Frontal cortex (tissue), 4 donors: ENCODE measurements at places on chromosomes 5 and 9. TPM values are rescaled to one million over a fixed set of nuclear protein-coding genes. Genes with fewer than 3 reads are reported as not detected.

DNA sequence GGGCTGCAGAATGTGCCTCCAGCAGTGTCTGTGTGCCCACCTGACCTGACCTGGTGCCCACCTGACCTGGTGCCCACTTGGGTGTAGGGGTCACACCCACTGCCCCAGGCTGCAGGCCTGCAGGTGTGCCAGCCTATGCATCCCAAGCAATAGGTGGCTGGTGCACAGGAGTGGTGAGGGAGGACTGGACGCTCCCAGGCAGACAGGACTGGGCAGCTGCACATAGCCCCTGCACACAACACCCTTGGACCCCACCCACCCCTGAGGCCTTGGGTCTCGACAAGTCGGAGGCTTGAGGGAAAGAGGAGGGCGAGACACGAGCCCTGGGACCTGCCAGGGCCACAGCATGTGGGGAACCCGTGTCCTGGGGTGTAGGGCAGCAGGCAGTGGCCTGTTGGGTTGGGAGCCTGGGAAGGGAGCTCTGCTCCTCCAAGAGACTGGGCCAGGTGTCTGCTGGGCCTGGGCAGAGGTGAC lies 10.8 kb upstream of the NRARP start:
- DNase-seq, result no peak

Gene ZNF354C
- total RNA-seq, result 55.0 TPM

DNA sequence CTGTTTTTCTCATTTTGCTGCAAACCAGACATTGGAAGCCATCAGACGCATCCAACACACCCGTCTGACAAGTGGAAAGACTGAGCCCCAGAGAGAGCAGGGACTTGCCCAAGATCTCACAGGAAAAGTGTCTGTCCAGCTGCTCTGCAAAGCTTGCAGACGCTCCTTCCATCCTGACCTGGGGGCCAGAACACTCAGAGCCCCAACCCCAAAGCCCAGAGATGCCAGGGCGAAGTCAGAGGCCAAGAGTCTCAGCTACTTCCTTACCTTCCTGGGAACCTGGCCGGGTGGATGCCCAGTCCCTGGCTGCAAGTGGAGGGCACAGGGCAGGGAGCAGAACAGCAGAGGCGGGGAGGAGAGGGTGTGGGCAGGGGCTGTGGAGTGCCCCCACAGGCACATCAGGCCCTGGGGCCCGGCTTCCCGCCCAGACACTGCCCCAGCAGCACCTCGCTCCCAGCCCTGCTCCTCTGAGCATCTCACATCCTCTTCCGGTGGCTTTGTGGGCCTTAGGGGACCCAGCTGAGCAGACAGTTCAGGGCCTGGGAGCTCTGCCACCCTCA lies 9.7 kb upstream of the RALGDS start:
- no peak for DNase-seq

DNA sequence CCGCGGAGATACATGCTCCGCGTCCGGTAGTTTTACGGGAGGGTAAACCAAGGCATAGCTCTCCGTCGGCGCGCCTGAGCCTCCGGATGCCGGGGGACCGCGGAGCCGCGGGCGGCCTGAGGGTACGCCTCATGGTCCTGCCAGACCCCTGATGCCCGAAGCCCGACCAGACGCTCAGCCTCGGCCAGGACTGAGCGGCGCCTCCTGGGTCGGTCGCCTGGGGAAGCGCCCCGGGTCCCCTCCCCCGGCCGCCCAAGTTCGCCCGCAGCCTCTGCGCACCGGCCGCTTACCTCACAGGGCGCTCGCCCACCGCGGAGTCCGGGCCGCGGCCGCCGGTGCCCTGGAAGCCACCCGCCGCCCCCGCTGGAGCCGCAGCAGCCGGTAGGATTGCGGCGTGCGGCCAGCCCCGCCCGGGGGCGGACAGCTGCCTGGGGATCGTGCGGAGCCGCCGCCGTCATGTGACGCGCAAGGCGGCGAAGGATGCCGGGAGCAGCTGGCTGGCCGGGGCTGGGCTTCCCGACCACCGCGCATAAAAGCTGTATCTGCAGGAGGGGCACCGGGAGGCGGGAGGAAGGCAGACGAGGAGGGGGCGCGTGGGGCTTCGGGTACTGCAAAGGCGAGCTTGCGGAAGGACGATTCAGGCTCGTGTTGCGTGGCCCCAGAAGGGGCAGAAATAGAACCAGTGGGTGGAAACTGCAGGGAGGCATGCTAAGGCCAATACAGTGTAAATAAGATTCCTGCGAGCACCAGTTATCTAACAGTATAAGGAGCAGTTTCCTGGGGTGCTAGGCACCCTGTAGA lies at the start of gene FBXO10:
Gene FBXO10, minus strand, starts transcription at position 460 of the 801 bp plus-strand sequence. CDS start 34,612 bp downstream, outside the sequence.
- peak; percentile 79 for DNase-seq

Gene LCN1
- not detected for total RNA-seq

Gene FOXI1
- not detected for total RNA-seq

DNA sequence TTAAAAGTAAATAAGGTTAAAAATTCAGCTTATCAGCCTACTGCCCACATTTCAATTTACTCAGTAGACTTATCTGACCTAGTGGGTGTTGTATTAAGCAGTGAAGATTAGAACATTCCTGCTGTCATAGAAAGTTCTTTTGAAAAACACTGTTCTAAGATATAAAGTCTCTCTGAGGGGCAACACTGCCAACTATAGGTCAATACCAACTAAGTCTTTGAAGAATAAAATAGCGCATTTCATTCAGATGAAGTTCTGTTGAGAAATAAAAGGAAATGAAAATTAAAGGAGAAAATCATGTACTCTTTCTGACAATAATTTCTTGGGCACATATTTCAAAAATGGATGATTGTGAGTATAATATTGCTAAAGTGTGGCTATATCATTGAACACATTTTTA lies 86.8 kb downstream of the PTPRD start:
- DNase-seq, result no peak

DNA sequence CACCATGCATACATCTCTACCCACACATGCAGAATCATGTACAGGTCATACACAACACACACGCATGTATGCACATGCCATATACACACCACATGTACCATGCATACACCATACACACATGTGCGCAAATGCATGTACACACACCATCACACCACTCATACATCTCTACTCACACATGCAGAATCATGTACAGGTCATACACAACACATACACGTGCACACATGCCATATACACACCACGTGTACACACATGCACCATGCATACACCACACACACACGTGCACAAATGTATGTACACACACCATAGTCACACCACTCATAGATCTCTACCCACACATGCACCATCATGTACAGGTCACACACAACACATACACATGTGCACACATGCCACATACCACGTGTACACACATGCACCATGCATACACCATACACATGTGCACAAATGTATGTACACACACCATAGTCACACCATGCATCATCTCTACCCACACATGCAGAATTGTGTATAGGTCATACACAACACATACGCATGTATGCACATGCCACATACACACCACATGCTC lies 14.0 kb downstream of the GRIN1 start:
- DNase-seq, result no peak

DNA sequence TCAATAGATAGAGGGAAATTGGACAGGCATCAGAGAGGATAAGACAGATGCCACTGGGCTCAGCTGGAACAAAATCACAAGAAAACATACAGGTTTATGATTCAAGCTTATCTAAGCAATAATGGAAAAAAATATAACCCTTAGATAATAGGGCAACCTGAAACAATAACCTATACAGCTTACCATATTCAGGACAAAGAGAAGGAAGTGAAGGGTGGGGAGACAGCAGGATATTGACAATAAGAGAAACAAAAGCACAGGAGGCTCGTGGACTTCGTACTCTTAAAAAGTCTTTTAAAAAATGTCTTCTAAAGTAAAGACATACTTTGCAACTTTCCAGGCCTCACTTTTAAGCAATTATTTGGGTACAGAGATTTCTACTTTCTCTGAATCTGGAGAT lies 225.3 kb downstream of the NTRK2 start:
- DNase-seq, result no peak

GRCh38 chr9:131299346-131299960 lies 9.9 kb downstream of the PLPP7 start:
- no peak for DNase-seq

Gene LCP2
- total RNA-seq, result 1.2 TPM

- DNase-seq, result no peak
Measured at GRCh38 chr5:74641735-74642542, 1.4 kb upstream of the ENC1 start.

DNA sequence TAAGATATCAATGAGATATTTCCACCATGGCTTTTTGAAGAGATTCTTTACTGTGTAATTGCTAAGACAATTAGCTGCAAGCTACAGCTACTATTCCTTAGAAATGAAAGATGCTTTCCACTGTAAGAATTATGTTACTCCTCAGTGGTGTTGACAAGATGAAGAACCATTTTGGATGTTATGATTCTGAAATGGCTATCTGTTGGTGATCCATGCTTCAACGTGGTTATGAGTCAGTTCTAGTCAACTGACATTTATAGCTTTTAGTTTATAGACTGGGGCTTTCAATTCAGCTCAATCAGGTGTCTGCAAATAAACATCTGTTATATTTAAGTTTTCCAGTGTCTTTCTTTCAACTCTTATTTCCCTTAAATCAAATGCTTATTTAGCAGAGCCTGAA lies 93.7 kb downstream of the SGCD start:
- DNase-seq, result no peak

Gene FOXD4L3
- total RNA-seq, result not detected

Gene MYO10
- total RNA-seq, result 25.3 TPM

GRCh38 chr9:91502913-91503672 lies 79.5 kb upstream of the NFIL3 start:
- DNase-seq, result no peak

DNA sequence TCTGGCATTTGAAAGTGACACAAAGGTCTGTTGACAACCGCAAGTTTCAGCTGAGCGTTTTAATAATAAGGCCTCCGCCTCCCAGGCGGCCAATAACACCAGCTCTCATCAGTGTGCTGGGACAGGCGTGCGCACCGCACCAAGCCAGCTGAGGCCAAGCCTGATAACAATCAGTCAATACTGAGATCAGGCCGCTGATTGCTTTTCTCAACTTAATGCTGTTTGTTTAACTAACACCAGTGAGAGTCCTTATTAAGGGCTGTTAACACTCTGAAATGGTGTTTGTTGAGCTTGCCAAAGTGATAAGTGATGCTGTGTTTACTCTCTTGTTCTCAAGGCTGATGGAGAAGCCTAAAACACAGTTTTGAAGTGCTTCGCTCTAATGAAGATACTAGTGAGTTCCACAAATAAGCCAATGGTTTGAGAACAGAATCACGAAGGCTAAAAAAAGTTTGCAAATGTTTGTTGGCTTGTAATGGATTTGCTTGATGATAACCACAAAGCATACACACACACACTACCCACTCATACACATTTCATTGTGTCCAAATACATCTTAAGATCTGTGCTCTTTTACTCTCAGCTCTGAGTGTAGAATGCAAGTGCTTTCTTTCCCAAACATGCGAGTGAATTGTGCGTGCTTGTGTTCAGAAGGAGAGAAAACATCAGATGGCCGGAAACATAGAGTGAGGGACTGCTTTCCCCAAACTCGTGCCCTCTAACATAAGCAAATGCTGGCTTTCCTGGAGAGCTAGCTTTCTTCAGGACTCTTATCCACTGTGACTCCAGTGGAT lies 330.4 kb upstream of the KLF4 start:
- DNase-seq, result no peak
